ENCODE measurements at places on chromosomes 4 and X. TPM values are rescaled to one million over a fixed set of nuclear protein-coding genes. Genes with fewer than 3 reads are reported as not detected.

Gene SEPTIN11
- 94.4 TPM for total RNA-seq

DNA sequence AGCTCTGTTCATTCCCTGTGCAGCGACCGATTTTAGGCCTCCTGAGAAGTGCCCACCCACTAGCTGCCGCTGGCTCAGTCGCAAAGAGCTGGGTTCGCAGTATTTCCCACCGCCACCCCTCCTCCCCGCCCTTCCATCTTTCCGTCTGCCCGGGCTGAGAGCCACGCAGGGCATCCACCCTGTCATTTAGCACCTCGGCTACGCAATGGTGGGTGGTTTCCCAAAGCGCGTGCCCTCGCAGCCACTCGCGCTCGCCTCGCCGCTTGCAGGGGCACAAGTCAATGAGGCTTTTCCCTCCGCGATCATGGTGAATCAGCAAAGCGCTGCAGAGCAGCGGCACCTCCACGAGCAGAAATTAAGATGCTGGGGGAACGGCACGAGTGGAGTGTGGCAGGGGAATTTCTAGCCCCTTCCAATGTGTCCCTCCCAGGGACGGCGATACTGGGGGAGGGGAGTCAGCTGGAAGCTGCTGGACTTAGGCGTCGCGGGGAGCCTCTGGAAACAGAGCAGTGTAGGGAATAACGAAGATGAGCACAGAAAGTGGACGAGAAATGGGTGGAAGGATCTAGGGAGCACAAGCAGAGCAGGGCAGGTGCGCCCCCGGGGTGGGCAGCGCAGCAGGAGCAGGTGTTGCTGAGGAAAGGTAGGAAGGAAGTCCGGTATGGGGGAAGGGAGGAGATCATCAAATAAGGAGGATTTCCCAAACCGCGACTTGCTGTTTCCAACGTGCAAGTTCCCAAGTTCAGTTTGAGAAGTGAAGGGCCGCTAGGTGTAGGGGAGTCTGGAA is 2.4 kb upstream of the PTCHD1 start:
- no peak for DNase-seq
- H3K27me3 ChIP-seq = 0 out of 2 replicates have a peak, but pooled peaks cover 5% of the 10 kb centered on the region
- no peaks in the 10 kb centered on the region for H3K4me1 ChIP-seq
- no peak overlapping the region for H3K4me3 ChIP-seq

DNA sequence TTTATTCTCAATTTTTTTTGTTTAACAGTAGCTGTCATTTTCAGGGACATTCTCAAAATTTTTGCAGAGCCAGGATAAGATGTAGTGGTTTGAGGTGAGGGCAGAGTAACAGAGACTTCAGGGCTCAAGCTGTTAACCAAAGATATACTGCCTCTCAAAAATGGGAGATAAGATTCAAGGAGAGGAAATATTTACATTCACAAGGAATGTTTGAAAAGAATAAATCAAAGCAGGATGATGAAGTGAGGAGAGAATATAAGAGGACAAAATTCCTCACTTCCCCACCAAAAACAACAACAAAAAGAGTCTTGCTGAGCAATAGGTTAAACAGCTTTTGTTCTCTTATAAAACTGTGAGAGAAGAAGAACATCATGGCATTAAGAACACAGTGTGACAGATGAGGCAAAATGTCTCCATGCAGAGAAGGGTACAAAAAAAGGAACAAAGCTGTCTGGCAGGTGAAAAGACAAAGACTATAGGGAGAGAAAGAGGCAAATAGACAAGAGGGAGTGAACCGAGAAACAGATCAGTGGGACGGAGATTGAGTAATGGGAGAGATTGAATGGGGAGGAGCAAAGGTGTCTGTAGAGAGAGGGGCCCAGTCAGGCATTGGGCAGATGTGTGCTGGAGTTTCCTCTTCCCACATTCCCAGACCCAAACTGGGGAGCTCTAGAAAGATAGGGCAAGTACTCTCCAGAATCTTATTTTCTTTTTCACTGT is 106.1 kb upstream of the TMEM150C start:
- no peaks in the 10 kb centered on the region for H3K4me1 ChIP-seq
- H3K36me3 ChIP-seq = no peaks in the 10 kb centered on the region
- H3K4me3 ChIP-seq = no peak overlapping the region
- no peak for DNase-seq
- H3K27me3 ChIP-seq = no peaks in the 10 kb centered on the region

GRCh38 chrX:9862525-9862924 is 76.3 kb downstream of the SHROOM2 start:
- peaks cover 28% of the 10 kb centered on the region for H3K4me1 ChIP-seq
- no peak for DNase-seq
- no peak overlapping the region for H3K27ac ChIP-seq
- H3K36me3 ChIP-seq = no peaks in the 10 kb centered on the region

DNA sequence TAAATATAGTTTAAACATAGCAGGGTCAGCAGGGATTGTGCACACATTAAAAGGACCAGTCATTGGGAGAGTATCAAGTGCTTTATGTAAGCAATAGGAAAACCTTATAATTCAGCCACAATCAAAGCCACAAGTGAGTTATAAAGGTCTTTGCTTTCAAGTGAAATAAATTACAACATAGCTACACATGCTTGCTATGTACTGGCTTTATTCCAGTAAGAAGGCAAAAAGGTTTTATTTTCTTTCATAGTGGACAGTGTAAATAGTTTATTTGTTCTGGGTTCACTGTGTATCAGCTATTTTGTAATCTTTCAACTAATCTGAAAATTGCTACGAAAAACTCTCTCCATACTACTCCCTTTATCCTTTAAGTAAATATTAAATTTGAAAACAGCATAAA is 691.4 kb downstream of the PCDH7 start:
- H3K27me3 ChIP-seq = no peaks in the 10 kb centered on the region
- no peaks in the 10 kb centered on the region for H3K4me1 ChIP-seq
- no peaks in the 10 kb centered on the region for H3K36me3 ChIP-seq
- H3K27ac ChIP-seq = no peak overlapping the region
- H3K4me3 ChIP-seq = no peak overlapping the region

GRCh38 chr4:7726665-7727413 is 212.8 kb downstream of the AFAP1 start:
- H3K4me3 ChIP-seq = no peak overlapping the region
- no peaks in the 10 kb centered on the region for H3K27me3 ChIP-seq
- H3K4me1 ChIP-seq = no peaks in the 10 kb centered on the region
